ENCODE measurements at places on chromosomes 2 and 18.

GRCh38 chr2:109322111-109322510, 193.1 kb downstream of the SH3RF3 start:
- ATAC-seq, result peak; percentile 74

DNA sequence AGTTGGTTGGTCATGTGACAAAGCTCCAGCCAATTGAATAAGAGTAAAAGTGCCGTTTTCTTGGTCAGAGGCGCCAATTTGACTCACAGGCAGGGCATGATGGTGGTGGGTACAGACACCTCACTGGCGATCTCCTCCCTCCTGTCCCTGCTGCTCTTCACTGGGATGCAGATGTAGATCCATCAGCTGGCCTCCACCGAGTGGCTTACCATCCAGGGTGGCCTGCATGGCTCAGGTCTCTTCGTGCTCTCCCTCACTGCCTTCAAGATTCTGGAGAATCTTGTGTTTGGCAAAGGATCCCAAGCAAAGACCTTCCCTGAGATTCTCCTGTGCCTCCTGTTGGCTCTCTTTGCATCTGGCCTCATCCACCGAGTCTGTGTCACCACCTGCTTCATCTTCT, 12.9 kb downstream of the SIX2 start:
- no peak for ATAC-seq

GRCh38 chr2:55115761-55116597, 65.7 kb upstream of the RTN4 start:
- peak; percentile 53 for ATAC-seq

GRCh38 chr2:198116756-198117155, 312.4 kb downstream of the PLCL1 start:
- no peak for ATAC-seq

GRCh38 chr18:57635003-57635822, 13.6 kb upstream of the NARS1 start:
- ATAC-seq, result no peak

DNA sequence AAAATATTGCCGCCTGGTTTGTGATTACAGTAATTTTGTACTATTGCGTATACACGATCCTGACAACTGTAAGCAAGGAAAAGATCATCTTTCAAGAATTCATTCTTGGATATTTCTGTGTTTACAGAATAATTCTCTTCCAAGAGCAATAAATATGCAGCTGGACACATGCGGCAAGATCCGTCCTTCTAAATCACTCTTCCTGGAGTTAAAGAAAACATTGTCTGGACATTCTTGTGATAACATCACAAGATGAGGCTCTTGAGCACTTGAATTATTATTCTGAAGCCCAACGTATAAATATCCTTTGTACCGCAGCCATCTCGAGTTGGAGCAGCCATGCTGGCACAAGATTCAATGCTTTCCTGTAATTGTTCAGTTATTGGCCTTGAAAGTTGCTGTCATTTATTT, 9.9 kb downstream of the FHL2 start:
- no peak for ATAC-seq

- ATAC-seq, result no peak
Measured at GRCh38 chr18:9735238-9735637, 27.1 kb downstream of the RAB31 start.

GRCh38 chr2:150609831-150610582, 122.5 kb upstream of the RND3 start:
- ATAC-seq, result no peak

DNA sequence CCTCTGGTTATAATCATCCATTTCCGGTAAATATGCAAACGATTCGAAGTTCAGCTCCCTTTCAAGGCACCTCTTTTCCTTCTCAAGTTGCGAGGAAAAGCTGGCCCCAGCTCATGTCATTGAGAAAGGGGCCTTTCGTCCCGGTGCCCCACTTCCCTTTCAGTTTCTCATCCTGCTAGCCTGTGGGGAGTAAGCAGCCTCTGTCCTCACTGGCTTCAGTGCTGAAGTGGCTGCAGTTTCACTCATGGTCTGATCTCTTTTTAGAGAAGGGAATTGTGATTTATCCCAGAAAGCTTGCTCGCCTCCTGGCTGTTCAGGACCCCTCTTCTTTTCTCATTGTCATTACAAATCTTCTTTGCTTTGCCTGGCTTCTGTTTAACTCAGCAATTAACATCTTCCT, 207.5 kb downstream of the NR4A2 start:
- ATAC-seq, result no peak

- ATAC-seq, result no peak
Measured at GRCh38 chr18:507636-508035, 7.1 kb upstream of the COLEC12 start.

DNA sequence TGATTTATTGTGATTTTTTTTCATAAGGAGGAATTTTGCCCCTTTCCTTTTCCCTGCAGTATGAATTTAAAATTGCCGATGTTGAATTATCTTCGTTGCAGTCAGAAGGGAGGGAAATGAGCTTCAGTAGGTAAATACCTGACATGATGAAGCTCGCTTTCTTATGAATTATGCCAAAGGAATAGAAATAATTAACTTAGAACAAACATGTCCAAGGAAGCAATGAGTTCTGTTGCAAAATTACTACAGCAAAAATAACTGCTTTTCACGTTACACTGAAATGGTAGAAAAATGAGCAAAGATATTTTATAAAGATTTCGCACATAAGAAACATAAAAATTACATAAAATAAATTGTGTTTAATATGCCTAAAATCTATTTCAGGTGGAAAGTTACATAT, 91.1 kb upstream of the ZNF804A start:
- no peak for ATAC-seq

- ATAC-seq, result no peak
Measured at GRCh38 chr18:10099539-10100140, 185.8 kb downstream of the VAPA start.

DNA sequence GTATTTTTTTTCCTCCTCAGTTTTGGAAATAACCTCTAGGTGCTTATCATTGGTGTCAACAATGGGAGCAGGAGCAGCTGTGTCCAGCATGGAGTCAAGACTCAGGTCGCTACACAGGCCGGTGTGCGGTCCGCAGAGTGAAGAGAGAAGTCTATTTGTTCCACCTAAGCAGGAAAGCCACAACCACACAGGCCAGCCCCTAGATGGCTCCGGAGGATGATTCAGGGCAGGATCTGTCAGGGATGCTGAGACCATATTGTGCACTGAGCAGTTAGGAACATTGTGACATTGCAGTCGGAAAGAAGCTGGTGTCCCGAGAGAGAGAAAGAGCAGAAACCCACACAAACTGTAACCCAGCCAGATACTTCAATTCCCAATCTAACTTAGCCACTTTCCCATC, 136.9 kb downstream of the GAREM1 start:
- ATAC-seq, result no peak

DNA sequence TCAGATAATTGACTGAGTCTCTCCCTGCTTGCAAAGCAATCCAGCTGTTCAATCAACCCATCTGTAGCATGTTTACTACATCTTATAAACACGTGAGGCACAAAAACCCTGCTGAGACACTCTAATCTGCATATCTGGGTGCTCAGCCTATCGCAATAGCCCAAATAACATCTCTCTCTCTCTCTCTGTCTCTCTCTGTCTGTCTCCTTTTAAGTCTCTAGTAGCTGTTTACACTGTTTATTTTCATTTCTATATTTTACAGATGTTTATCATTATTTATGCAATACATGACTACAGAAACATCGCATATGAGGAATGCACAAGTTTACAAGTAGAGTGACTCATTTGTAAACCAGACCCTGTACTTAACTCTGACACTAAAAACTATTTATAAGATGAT, 422.1 kb upstream of the DSEL start:
- no peak for ATAC-seq

- no peak for ATAC-seq
Measured at GRCh38 chr2:223058952-223059716, 7.1 kb downstream of the KCNE4 start.

GRCh38 chr2:25123682-25124081, 44.7 kb downstream of the POMC start:
- peak; percentile 41 for ATAC-seq

DNA sequence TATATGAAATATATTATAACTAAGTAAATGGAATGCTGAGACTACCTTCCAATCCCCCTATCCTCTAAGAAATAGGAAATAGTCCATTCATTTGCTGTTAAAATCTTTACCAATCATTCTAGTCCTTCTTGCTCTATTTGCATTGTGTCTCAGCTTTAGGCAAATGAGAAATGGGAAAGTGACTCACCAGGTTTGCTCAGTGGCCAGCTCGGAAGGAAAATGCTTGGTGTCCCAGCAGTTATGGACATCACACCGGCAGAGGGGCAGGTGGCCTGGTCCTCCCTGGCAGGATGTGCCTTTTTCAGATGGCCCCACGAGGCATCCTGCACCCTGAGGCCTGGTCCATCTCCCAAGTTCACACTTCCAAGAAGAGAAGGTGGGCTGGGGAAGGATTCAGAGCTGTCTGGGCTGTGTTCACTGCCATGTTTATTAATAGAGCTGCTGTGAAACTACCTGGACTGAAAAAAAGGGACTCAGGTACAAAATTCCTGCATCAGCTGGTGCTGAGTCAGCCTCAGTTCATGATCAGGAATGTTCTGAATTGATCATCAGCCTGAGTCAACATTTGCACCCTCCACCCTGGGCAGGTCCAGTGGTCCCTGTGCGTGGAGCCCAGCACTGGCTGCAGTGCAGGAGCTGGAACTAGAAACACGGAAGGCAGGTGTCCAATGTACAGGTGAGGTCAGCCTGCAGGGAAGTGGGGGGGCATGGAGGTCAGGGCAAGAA, 60.1 kb upstream of the ARL4C start:
- no peak for ATAC-seq

- no peak for ATAC-seq
Measured at GRCh38 chr18:8507915-8508705, 101.1 kb upstream of the RAB12 start.

GRCh38 chr2:134141598-134142340, 112.1 kb upstream of the MGAT5 start:
- ATAC-seq, result no peak

DNA sequence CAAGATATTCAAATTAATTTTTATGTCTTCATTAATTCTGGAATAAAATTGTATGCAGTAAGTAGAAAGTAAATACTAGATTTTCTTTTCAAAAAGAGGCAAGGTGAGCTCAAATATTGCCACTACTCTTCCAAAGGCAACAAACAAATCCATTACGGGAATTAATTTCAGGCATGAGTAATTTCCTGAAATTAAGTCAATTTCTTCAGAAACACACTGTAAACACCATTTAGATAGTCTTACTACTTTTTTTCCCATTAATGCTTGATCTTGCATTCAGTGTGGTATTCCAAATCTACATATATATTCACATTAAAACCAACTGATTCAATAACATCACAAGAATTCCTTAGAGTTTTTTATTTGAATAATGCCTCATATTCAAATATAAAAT, 1274.0 kb upstream of the CRIM1 start:
- no peak for ATAC-seq

All from esophagus mucosa (tissue), 1 donor.